ENCODE measurements at places on chromosomes 6 and 20. TPM values are rescaled to one million over a fixed set of nuclear protein-coding genes. Genes with fewer than 3 reads are reported as not detected.

DNA sequence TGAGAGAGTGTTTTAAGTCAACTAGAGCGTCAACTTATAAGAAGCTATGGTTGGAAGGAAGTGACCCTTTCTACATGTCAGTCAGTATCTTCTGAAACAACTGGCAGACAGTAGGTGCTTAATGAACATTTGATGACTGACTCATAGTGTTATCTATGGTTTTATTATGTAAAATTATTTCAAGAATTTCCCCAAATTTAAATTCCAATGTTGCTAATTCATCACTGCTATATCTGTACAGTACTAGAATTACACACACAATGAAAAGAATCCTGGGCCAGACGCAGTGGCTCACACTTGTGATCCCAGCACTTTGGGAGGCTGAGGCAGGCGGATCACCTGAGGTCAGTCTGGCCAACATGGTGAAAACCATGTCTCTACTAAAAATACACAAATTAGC, 721.4 kb upstream of the FLRT3 start:
- DNase-seq: no peak

GRCh38 chr6:83889621-83890020, 30.1 kb downstream of the CYB5R4 start:
- no peak for DNase-seq

DNA sequence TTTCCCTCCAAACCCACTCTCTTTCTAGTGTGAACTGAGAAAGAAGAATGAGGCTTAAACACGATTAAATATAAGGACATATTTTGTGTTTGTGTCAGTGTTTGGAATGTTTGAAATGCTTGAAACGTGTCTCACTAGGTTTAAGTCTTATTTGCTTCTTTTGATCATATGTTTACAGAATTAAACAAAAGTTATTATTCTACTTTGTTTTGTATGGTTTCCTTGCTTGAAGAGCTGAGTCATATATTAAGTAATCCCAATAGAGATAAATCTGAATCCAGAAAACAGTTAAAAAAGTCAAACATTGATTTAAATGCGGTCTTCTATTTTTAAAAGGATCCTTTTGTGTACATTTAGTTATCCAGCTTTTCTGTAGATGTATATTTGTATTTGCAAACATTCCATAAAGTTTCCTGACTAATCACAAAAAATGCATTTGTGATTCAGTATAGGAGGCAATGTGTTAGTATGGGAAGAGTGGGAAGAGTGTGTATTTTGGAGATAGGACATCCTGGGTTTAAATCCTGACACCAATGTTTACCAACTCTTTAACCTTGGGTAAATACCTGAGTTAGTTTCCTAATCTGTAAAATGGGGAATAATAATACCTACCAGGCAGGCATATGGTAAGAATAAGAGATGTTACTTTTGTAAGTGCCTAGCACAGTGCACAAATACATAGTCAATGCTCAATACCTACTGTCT, 72.9 kb downstream of the TSBP1 start:
- no peak for DNase-seq

- DNase-seq: no peak
Observed at GRCh38 chr20:31806564-31807355, 12.4 kb upstream of the MYLK2 start.

Gene KCNB1
- 98.5 TPM for total RNA-seq

- no peak for DNase-seq
Observed at GRCh38 chr6:2360126-2360525, 114.7 kb upstream of the GMDS start.

- no peak for DNase-seq
Observed at GRCh38 chr6:54099225-54099624, 12.0 kb upstream of the MLIP start.

GRCh38 chr6:125474061-125474460, 172.3 kb upstream of the HDDC2 start:
- DNase-seq: no peak

DNA sequence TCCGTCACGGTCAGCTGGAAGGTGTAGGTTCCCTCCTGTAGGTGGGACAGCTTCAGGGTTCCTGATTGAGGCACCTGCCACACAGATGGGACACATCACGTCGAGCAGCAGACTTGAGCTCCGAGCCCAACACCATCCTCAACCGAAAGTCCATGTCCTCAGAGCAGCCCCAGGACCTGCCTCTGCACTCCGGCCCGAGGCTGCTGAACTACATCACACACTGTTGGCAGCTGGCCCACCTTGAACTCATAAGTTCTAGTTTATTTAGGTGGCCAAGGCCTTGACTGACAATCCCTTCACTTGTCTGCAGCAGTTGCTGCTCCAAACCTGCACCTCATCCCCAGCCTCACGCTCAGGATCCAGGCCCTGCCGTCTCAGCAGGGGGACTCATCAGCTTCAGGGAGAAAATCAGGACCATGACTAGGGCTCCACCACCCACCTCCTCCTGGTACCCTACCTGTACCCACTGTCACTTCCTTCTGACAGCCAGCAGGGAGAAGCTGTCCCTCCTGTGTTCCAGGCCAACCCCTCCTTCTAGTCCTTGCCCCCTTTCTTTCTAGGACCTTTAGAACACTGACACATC, 21.0 kb downstream of the LRP11 start:
- no peak for DNase-seq

DNA sequence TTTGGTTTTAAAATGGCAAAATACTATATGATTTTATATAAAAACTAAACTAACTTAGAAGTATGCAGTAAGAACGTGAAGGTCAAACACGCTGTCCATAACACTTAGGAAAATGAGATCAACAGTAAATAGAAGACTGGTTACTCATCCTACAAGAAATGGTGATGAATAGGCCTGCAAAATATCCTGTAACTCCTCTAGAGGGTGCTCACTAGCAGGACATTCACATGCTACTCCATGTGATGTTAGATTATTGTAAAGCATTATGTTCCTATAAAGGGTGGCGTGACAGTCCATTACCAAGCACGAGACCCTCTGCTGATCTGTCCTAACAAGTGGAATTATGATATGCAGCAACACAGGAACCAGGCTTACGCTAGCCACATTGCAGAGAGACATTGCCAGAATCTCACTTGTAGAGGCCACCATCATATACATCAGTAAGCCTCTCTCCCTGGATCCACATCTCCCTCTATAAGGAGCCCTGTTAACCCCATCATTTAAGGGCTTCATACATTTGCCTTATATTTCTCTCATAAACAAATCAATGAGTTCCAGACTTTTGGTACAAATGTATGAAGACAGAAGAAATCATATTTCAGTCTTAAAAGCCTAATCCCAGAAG, 18.0 kb upstream of the DEFB129 start:
- DNase-seq: no peak

DNA sequence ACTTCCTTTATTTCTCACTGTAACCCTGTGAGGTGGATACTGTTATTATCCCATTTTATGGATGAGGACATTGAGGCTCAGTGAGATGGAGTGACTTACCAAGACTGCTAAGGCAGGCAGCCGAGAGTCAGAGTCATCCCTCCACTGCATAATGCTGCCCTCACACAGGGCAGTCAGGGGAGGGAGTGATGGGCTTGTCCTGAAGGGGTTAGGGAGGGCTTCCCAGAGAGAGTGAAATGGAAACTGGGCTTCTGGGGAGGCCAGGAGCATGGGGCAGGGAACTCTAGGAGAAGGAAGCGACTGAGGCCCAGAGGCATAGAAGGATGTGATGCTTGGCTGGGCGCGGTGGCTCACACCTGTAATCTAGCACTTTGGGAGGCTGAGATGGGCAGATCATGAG, 31.1 kb downstream of the TM9SF4 start:
- no peak for DNase-seq

- no peak for DNase-seq
Observed at GRCh38 chr20:3785240-3786125, 1.1 kb downstream of the CENPB start.

DNA sequence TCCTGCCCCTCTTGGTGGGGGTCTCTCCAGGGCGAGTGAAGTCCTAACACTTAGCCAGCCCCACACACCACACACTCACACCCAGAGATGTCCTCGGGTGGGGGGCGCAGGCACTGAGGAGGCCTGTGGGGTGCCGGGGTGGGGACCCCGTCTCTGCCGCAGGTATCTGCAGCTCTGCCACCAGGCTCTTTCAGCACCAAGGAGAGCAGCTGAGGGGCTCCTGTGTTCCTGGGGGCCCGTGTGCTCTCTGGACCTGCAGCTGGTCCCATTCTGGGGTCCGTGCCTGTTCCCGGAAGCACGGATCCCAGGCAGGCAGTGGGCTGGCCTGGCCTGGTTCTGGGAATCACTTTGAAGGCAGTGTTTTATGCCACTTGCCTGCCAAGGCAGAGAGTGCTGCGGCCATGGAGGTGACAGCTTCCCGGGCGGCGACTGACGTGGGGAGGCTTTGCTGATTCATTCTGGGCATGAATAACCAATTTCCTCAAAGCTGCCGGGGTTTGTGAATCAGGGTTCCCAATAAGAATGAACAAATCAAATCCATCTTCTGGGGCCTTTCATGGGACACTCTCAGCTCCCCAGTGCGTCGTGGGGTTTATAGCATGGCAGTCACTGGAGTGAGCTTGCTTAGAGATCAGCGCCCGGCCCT, 54.4 kb upstream of the SLCO4A1 start:
- DNase-seq: no peak

DNA sequence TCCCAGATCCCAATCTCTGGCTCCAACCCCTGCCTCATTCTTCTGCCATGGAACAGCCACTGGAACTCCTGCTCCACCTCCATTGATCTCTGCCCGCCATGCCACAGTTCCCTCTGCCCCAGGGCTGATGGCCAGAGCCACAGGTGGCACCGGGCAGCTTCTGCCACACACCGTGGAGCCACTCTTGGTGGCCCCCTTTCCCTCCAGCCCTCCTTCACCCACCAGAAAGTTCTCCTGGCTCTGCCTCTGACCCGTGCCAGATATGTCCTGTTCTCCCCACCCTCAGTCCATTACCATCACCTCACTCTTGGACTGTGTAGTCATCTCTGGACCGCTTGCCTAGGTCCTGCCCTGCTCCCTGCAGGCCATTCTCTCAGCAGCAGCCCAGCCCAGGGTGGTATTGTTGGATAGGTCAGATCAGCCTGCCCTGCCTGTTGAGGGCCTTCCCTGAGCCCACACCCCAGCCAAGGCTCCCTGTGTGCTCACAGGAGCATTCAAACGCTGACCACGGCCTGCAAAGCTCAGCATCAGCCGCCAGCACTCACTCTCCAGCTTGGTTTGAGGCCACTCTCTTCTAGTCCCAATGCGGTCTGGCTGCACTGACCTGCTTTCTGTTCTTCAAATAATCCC, 16.8 kb upstream of the SYNDIG1 start:
- DNase-seq: no peak

Gene ANGPT4
- total RNA-seq: 0.28 TPM

DNA sequence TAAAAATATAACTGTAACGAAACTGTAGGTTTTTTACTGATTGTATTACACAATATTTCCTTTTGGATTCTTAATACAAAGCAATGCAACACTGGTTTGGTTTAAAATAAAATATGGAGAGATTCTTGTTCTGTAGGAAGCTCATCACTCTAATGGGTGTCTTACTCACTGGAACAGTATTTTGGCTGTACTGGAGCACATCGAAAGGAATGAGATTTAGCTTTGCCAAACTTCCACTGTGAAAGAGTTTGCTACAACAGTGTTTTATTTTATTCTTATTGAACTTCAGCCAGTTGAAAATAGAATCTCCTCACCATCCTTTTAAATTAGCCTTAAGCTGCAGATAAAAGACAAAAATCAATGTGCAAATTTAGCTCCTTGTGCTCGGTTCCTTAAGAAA, 230.7 kb upstream of the QKI start:
- no peak for DNase-seq

Gene TBXT
- total RNA-seq: not detected

DNA sequence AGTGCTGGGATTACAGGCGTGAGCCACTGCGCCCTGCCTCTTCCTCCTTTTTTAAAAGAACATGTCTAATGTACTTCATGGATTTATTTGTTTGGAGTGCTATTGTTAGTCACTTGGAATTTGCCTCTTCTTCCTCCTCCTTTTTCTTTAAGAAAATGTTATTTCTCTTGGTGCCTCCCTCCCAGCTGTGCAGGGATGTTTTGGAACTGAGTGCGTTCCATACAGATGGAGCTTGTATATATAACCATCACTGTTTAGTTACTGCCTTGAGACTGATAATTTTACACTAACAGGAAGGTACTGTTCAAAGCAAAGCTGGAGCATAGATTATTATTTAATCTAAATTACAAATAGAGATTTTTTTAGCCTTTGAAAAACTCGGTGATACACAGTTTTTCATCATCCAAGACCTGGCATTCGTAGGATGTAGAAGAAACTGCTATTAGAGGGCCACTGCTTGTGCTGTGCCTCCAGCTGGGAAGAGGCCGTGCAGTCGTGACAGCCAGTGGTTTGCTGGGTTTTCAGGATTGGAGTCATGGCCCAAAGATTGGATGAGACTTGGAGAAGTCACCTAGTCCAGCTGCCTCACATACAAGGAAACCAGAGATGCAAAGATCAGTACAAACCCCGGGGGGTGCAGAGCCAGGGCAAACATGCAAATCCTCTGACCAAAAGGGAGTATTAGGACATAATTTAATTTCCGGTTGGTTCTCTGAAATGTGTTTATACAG, 123.1 kb downstream of the PLEKHG1 start:
- DNase-seq: no peak

GRCh38 chr6:123430970-123431369, 205.8 kb downstream of the TRDN start:
- no peak for DNase-seq

DNA sequence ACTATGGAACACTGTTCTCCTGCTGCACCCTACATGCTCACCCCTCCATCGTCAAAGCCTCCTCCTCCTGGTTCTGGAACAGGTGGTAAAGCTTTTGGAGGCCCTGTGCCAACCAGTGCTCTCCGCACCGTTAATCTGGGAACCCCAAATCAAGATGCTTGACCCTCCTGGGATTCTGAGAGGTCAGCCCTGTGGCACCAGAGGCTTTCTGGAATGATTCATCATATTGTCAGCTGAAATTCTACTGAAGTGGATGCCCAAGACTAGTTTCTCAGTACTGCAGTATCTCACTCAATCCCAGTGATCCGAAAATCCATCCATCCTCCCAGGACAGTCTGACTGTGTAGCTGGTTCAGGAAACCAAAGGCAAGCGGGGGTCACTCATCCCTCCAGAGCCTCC, 92.7 kb downstream of the TRERF1 start:
- no peak for DNase-seq

Gene EDN1
- total RNA-seq: 13.9 TPM

Gene WASF1
- total RNA-seq: 123 TPM
